EH (cell line): ENCODE measurements at places on chromosomes 5 and 9.

DNA sequence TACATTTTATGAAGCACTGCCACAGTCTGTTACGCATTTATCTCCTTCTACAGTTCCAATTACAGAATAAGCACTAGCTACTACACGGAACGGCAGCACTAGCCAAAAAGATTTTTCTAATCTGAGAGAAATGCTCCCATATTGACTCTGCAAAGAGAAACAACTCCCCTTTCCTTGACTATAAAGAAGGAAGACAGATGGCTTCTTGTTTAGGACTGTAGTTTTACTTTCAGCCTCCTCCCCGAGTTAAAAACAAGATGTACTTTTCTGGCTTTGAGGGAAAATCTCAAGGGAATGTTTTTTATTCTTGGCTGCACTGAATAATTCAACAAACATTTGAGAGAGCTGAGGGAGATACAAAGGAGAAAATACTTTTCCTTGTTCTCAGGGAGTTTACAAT lies 1.9 kb upstream of the SLC44A1 start:
- no peak for DNase-seq

GRCh38 chr5:89120719-89121118 lies 237.7 kb upstream of the MEF2C start:
- DNase-seq, result no peak

GRCh38 chr9:93305497-93306020 lies 121.6 kb downstream of the WNK2 start:
- no peak for DNase-seq

GRCh38 chr9:104795082-104795481 lies 31.2 kb downstream of the NIPSNAP3B start:
- no peak for DNase-seq

DNA sequence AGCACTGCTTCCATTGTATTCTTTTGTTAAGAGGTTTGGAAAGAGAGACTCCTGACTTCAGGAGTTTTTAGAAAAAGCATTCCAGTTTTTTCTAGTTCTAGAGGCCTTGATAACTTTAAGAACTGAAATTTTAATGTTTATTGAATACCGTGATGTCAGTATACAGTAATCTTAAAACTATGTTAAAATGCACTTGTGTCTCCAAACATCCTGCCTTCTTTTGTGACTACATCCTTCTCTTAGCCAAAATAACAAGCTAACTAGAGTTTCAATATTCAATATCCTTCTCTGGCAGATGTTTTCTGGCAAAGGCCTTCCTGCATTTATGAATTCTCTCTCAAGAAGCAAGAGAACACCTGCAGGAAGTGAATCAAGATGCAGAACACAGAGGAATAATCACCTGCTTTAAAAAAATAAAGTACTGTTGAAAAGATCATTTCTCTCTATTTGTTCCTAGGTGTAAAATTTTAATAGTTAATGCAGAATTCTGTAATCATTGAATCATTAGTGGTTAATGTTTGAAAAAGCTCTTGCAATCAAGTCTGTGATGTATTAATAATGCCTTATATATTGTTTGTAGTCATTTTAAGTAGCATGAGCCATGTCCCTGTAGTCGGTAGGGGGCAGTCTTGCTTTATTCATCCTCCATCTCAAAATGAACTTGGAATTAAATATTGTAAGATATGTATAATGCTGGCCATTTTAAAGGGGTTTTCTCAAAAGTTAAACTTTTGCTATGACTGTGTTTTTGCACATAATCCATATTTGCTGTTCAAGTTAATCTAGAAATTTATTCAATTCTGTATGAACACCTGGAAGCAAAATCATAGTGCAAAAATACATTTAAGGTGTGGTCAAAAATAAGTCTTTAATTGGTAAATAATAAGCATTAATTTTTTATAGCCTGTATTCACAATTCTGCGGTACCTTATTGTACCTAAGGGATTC lies 43.1 kb downstream of the NDFIP1 start:
- DNase-seq, result peak; percentile 77

DNA sequence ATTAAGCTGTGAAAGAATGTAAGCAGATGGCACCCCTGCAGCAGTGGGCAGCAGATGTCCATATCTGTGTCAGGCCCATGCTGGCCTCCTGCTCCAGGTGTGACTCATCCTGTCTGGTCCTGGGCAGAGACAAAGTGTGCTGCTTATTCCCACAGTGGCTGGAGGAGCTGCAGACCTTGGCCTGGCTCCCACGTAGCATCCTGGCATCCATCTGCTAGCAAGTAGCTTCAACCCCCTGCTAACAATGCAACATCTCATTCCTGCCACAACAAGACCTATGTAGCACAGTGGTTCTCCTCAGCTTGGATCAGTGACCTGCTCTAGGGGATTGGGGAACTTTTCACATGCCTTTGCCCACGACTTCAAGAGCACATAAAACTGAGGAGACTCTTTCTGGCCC lies 126.4 kb upstream of the SLC12A2 start:
- DNase-seq, result peak; percentile 82

- peak; percentile 62 for DNase-seq
These were observed 127.1 kb downstream of the RNF180 start for GRCh38 chr5:64292611-64293215.

- peak; percentile 32 for DNase-seq
These were observed 27.6 kb downstream of the ALDH1A1 start for GRCh38 chr9:72925126-72925789.

DNA sequence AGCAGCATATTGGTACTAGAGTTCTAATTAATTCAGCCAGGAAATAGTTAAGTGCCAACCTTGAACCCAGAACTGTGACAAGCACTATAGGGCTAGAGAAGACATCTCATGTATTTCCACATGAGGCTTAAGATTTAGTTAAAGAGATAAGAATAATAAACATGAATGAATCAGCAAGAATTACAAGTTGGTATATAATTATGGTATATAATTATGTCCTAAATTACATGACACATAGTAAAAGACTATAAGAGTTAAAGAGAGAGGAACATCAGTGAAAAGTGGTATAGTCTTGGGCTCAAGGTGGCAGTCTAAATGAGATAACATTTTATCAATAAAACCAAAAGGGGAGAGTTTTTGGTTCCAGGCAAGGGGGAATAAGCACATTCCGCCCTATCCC lies 223.1 kb upstream of the NFIL3 start:
- DNase-seq, result no peak

DNA sequence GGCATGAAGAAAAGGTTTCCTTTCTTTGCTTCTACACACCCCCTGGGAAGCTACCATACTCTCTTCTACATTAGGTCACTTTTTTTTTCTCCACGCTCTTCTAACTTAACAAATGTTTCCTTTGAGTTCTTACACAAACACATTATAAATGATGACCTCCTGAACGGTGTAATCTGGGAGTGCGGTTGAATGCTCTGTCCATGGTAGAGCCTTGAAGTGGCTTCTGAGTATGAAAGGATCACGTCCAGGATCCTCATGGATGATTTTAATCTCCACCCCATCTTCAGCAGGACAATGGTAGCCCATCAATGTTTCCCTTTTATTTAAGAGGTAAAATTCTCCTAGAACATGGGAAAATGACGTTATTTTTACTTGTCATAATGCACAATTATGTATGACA lies 587.3 kb downstream of the SEMA5A start:
- DNase-seq, result no peak

DNA sequence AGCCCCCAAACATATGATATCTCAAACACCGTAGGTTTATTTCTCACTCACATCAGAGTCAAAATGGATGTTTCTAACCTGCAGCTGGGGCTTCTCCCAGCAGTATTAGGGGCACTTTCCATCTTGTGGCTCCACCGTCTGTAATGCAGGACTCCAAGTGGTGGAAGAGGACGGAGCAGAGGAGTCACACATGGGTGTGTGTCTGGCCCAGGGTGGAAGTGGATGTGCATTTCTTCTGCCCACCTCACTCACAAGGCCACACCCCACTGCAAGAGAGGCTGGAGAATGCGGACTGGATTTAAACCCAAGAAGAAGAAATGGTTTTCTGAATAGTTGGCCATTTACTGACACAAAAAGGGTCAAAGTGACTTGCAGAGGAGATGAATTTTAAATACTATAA lies 13.9 kb downstream of the IL7R start:
- no peak for DNase-seq

DNA sequence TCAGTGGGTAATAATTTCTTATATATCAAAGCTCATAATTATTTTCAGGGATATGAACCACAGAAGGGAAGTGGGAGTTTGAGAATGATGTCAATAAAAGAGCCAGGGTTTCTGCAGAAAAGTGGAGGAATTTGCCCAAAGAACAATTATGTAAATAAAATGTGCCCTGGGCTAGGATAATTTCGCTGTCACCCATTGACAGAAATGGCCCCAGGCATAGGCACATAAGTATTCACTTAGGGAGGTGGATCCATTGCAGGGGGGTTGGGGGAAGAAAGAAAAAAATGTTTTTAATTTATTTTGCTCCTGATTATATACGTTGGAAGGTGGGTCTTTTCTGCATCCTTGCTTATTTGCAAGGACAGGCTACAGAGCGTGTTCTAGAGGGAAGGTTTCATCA lies 135.1 kb upstream of the IRX2 start:
- no peak for DNase-seq

GRCh38 chr5:108339220-108339619 lies 42.7 kb downstream of the FBXL17 start:
- DNase-seq, result peak; percentile 7

- DNase-seq, result peak; percentile 25
These were observed 76.3 kb upstream of the PCSK1 start for GRCh38 chr5:96509316-96509715.

- DNase-seq, result no peak
These were observed 84.5 kb upstream of the SIMC1 start for GRCh38 chr5:176153741-176154140.

DNA sequence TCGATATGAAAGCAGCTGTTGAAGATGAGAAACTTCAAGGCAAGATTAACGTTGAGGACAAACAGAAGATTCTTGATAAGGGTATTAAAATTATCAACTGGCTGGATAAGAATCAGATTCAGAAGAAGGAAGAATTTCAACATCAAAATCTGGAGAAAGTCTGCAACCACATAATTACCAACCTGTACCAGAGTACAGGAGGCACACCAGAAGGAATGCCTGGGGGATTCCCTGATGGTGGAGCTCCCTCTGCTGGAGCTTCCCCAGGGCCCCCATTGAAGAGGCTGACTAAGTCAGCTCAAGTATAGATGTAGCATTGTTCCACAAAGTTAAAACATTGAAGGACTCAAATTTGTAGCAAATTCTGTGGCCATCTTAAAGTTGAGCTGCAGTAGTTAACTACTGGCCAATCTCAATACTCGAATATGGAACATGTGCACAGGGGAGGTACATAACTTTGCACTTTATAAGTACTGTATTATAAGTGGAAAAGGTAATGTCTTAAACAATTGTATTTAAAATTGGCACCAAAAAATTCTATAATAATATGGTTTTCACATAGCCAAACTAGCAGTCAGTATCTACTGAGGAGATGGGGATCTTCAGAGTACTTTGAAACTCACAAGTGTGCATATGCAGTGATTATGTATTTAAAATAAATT lies 237.5 kb downstream of the CHSY3 start:
- DNase-seq, result peak; percentile 59

- DNase-seq, result no peak
These were observed 66.1 kb upstream of the RASGRF2 start for GRCh38 chr5:80894083-80894482.

DNA sequence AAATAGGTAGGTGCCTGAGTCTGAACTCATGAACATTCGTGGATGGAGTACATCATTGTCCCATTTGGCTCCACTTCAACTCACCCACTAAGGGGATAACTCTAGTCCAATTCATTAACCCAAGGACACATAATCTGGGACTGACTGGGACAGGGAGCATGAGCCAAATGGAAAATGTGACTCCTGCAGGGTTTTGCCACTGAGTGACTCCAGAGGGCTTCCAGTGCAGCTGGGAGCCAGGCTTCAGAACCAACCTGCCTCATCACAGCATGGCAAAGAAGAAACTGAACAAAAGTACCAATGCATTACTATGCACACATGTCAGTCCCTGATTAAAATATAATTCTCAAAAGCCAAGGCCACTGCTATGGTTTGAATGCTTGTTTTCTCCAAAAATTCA lies 159.7 kb upstream of the SNX2 start:
- DNase-seq, result no peak

DNA sequence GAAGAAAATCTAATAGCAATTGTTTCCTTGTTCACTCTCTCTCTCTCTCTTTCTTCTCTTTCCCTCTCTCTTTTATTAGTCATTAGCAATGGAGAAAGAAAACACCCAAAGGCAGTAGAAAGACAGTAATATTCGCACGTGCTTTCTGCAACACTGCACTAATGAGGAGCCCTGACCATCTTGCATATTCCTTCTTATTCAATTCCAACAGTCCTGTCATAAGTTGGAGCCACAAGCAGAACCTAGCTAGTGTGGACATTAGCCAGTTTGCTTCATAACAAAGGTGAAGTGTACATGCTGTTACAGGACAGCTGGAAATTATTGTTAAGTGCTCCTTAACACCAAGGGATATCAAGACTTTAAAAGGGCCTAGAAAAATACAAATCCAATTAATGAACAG lies 63.4 kb downstream of the TRIM32 start:
- DNase-seq, result no peak

GRCh38 chr5:145941096-145941447 lies 4.7 kb downstream of the SH3RF2 start:
- DNase-seq, result no peak

DNA sequence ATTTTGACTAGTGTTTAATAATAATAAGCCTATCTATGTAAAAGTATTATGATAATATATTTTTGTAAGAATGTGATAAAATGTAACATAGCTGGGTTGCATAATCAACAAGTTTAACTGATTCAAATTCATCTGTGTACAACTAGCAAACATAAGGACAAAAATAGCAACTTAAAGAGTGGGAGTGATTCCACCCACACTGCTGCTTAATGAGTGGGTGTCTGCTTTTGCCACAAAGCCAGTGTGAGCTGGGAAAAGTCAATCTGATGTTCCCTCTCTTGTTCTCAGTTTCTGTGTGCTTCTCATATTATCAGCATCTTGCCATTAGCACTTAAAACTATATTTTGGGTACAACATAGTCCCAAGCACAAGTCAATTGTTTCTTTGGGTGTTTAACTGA lies 111.1 kb upstream of the DPYSL3 start:
- no peak for DNase-seq

DNA sequence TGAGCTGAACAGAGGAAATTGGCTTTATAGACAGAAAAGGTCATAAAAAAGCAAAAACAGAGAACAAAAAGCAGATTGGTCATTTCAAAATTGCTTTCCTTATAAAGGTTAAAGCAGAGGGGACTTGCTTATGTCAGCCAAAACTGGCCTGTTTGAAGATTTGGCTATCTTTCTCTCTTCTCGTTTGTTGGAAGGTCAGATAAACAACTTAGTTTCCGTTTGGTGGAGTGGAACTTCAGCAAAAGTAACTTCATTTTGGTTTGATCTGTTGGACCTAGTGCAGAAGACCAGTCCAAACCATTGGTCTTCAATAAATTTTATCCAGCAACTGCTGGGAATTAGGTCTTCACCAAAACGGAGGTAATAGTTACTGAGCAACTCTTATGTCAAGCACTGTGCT lies 45.1 kb upstream of the HMGCS1 start:
- DNase-seq, result no peak

- no peak for DNase-seq
These were observed 504.8 kb upstream of the SGCD start for GRCh38 chr5:155822177-155822576.

DNA sequence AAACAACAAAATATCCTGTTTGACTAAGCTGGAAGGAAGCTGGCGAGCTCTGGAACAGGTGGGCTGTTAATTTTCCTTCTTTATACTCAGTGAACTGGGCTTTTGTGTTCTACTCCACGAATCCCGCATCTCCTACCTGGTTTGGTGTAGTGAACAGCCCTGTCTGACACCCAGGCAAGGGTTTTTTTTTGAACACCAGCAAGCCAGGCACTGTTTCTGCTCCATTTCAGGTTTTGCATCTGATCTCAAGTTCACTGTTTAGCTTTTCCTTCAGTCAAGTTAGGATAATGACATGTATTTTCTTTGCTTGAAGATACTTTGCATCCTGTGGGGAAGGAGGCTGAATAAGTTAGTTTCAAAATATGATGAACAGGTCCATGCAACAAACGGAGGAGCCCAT lies 204.5 kb downstream of the SEMA6A start:
- no peak for DNase-seq
